ENCODE measurements at places on chromosomes 7 and 10.

DNA sequence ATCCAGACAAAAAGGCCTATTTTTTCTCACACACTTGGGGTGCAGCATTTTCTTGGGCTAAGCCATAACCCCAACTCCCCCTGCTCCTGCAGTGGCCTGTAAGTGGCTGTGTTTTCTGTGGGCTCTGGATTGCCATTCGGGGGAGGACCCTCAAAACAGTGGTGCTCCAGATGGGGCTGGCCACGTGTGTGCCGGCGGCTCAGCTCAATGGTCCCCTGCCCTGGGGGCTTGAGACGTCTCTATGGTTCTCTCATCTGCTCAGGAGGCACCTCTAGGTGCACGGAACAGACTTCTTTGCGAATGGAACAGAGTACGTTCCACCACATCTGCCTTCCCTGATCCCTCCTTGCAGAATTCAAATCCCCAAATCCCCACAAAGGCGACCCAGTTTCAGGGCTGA is 250.0 kb upstream of the SHH start:
- DNase-seq = peak; percentile 34

GRCh38 chr10:70146489-70147258 is at the start of gene TYSND1:
Gene TYSND1, minus strand, starts transcription at chr10:70146700. Its CDS starts 114 bp downstream, at chr10:70146586.
- peak; percentile 97 for DNase-seq

DNA sequence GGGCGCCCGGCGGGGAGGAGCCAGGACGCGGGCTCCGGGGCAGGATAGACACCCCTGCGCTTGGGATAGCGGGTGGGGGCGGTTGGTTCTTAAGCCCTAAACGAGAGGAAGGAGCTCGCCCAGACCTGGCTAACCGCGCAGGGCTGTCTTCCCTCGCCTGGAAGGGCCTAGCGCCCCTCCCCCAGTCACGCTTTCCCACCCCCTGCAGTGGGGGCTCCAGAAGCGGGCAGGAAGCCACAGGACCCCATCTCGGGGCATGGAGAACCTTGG is 6.5 kb downstream of the SHH start:
- DNase-seq = no peak

DNA sequence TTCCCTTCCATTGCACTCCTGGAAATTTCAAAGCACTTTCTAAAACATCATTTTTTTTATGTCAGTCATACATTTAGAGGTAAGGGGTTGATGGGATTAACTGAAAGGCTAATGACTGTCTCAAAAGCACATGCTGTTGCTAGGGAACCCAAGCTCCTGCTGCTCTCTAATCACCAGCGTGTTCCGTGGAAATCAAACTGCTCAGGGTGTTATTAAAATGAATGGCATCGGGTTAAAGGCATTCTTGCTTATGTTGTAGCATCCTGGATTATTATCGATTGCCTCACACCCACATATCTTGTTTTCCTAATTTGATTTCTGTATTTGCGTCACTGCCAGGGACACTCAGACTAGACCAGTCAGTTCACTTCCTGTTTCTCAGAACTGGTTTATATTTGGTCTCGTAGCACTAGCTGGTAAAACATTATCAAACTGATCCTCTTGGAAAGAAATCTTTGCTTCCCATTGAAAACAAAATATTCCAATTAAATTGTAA is 216.5 kb upstream of the MKLN1 start:
- no peak for DNase-seq

- DNase-seq = no peak
Observed at GRCh38 chr10:126930883-126931503, 25.8 kb downstream of the DOCK1 start.

DNA sequence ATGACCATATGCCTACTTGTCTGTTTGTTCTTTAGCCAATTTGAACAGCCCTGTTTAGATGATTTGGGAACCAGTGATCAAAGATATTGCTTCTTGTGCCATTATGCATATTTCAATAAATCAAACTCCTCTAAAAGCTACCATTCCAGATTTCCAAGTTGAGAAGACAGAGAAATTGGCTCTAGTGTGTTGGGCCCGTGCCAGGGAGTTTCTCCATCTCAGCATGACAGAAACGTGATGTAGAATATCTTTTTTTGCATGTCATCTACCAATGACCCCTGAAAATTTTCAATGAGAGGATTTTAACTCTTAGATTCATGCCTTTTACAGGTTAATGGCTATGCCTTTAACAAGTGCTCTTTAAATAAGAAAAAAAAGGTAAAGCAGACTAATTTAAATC is 50.7 kb upstream of the CABCOCO1 start:
- no peak for DNase-seq

DNA sequence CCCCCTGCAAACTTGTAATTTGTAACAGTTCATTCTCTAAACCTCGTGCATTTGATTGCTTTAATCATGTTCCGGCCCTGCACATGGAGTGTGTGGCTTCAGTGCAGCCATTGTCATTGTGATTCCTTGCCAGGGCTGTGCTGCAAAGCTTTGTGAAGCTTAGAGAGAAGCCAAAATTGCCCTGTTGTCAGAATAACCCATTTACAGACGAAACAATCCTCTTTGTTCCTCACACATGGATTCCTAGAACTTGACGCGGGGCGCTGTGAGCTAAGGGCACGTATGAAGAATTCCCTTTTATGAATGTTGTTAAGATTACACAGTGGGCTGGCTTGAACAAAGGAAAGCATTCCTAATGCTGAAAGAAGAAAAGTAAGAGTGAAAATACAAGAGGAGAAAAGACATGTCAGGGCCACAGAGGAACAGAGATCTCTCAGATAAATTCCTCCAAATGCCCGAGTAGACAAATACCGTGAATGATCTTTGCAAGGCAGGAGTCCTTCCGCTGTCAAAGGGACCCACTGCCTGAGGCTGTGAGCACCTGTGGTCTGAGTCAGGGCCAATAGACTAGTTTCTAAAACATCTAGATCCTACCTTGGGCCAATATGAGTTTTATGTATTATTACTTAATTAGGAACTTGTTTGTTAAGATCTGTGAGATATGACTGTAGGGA is 205.4 kb upstream of the C7orf33 start:
- DNase-seq = no peak

GRCh38 chr10:44125879-44126278 is 259.0 kb downstream of the CXCL12 start:
- DNase-seq = no peak

GRCh38 chr7:36711256-36711655 is 13.0 kb downstream of the AOAH start:
- no peak for DNase-seq

- no peak for DNase-seq
Observed at GRCh38 chr7:87370660-87371180, 25.3 kb downstream of the CROT start.

DNA sequence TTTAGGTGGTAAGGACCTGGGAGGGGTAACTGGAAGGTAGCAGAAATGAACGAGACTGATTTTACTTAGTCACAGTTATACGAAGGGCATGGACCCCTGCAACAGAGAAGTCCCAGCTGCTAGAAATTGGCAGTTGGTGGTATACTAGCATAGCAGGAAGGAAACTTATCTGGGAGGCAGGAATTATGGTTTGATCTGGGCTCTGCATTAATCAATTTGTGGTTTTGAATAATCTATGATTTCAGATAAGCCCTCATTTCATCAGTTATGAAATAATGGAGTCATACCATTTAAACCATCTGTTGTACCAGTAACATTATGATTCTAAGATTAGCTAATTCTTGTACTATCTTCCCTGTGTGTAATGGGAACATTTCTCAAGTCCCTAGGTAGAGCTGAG is 54.0 kb upstream of the TMEM229A start:
- DNase-seq = no peak

DNA sequence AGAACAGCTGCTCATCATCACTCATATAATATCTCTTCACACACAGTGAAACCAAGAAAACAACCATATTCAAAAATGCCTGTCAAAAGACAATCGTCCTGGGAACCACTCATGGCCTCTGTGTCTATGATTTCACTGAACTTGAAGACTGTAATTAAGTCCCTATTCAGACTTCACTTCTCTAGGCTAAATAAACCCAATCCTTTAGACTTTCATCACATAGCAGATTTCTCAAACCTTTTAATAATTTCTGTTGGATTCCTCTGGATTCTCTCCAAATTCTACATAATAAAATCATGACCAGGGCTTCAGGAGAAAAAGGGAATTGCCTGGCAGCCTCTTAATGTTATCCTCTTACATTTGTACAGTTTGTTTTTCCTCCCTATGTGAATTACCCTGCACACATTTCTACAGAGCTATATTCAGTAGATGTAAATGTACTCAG is 201.1 kb downstream of the LRRN3 start:
- no peak for DNase-seq

- no peak for DNase-seq
Observed at GRCh38 chr7:2220030-2220429, 12.7 kb downstream of the MAD1L1 start.

DNA sequence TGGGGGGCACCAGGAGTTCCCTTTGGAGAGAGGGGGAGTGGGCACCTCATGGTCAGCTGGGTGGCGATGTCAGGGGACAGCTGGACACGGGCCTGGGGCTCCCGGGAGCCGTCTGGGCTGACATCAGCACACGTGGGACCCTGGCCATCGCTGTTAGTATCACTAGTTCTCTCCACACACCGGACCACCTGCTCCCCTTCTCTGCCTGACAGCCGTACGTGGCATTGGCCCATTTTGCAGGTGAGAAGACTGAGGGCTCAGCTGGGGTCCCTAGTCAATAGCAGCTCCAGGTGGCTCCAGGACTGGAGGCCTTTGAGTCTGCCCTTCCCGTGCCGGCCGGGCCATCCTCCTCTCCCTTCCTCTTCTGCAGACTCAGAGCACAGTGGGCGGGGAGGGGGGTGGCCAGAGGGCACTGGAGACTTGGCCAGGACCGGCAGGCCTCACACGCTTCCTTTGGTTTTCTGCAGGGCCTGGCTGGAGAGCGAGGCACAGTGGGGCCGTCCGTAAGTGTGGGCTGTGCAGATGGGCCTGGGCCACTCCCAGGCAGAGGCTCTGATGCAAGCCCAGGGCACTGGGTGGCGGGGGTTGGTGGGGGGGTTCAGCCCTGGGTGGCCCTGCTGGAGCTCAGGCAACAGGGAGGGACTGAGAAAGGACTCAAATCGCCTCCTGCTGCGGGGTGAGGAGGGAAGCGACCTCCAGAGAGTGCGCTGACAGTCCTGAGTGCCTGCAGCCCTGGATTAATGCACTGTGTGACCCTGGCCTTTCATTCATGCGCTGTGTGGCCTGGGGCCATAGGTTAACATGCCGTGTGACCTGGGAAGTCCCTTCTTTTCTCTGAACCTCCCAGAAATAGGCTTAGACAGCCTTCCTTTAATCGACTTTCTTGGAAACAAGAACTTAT is 78.2 kb downstream of the MYL10 start:
- DNase-seq = peak; percentile 70

DNA sequence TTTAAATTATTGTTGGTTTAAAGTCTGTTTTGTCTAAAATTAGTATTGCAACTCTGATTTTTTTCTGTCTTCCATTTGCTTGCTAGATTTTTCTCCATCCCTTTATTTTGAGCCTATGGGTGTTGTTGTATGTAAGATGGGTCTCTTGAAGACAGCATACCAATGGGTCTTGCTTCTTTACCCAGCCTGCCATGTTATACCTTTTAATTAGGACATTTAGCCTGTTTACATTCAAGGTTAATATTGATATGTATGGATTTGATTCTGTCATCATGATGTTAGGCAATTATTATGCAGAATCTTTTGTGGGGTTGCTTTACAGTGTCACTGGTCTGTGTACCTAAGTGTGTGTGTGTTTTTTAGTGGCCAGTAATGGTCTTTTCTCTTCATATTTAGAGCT is 281.4 kb upstream of the CSTF2T start:
- no peak for DNase-seq

DNA sequence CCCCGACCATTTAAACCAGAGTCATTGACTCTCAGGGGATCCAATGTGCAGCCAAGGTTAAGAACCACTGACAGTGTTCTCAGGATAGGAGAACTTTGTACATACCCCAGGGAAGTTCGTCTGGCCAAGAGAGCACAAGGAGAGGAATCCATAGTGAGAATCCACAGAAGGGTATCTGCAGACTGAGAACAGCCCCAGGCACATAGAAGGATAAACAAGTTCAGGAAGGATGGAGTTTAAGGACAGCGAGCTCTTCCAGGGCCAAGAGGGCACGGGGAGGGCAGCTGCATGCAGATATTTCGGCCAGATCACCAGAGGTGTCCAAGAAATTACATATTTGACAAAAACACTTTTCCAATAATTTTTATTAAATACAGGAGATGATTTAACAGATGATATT is 16.4 kb downstream of the BLNK start:
- DNase-seq = no peak

- DNase-seq = no peak
Observed at GRCh38 chr7:80370587-80370986, 141.3 kb downstream of the GNAT3 start.

- peak; percentile 52 for DNase-seq
Observed at GRCh38 chr7:119175911-119176627, 951.6 kb downstream of the ANKRD7 start.

DNA sequence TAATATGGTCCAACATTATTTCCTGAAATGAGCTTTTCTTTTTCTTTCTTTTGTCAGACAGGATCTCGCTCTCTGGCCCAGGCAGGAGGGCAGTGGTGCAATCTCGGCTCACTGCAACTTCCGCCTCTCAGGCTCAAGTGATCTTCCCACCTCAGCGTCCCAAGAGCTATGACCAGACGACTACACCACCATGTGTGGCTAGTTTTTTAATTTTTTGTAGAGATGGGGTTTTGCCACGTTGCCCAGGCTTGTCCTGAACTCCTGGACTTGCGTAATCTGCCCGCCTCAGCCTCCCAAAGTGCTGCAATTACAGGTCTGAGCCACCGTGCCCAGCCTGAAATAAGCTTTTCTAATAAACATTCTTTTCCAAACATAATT is 48.6 kb downstream of the CUL2 start:
- DNase-seq = peak; percentile 71

GRCh38 chr7:1061180-1061579 is 16.8 kb downstream of the GPR146 start:
- DNase-seq = no peak

GRCh38 chr10:44477046-44477425 is 92.1 kb upstream of the CXCL12 start:
- DNase-seq = no peak

GRCh38 chr10:108078263-108078662 is 913.8 kb upstream of the SORCS1 start:
- no peak for DNase-seq

DNA sequence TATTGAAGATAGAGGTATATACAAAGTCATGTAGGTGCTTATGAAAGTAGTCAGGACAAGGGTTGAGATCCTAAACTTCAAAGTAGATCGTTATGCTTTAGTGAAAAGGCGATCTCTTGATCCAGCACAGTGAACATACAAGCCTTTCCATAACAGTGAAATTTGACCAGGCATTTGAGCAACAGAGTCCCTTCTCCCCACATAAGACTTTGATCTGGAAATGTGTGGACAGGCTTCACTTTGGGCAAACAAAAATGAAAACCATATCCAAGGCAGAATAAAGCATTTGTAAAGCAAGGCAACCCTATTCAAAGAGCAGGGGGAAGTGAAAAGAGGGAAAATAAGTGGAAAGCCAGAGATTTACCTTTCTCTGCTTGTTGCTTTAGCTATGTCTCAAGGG is 311.9 kb upstream of the SORCS1 start:
- DNase-seq = no peak

GRCh38 chr7:50298811-50299562 is 5.5 kb upstream of the IKZF1 start:
- DNase-seq = no peak

- no peak for DNase-seq
Observed at GRCh38 chr7:27433581-27433980, 191.0 kb downstream of the EVX1 start.

Data from upper lobe of right lung (tissue), 1 donor.